Activated CD4-positive, alpha-beta T cell treated with anti-CD3 and anti-CD28 coated beads, Interleukin-2, amount 50 U/mL, for 48 hours (primary cell): ENCODE measurements at places on chromosomes 7 and 10.
A peak's percentile ranks its signal among the peaks of the same experiment; 100 is the strongest.

GRCh38 chr7:155833651-155834050 is 21.4 kb upstream of the SHH start:
- no peak for DNase-seq

- no peak for DNase-seq
Measured at GRCh38 chr10:97825020-97825760, 24.5 kb upstream of the GOLGA7B start.

DNA sequence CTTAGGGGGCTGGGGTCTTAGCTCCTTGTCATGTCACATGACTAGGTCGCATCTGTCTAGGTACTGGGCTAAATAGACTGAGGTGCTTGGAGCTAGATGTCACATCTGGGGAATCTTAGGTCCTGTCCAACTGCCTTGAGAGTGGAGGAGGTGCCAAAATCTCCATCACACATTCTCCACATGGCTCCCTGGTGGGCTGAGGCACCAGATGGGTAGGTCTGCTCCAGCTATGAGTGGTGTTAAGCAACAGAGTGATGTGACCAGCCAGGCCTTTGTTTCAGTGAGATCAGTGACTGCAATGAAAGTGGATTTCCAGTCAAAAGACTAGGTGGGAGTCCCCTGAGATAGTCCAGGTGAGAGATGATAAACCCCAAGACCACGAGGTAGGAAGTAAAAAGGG is 251.8 kb downstream of the BMPER start:
- DNase-seq, result no peak

- no peak for DNase-seq
Measured at GRCh38 chr7:100120733-100121036, 1.3 kb downstream of the CNPY4 start.

DNA sequence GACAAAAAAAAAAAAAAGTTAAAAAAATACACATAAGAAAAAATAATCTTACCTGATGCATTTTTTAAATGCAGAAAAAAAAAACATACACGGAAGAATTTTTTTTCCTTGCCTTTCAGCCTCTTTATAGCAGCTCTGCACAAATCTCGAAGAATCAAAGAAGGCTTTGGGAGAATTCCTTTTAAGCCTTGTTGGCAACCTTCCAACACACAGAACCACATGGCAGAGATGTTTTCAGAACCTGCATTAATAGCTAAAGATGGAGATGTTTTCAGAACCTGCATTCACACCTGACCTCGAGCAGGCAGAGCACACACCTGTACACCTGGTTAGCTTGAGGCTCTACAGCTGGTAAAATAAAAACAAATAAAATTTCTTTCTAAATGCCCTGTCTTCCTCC is 65.6 kb downstream of the DOCK4 start:
- DNase-seq, result no peak

DNA sequence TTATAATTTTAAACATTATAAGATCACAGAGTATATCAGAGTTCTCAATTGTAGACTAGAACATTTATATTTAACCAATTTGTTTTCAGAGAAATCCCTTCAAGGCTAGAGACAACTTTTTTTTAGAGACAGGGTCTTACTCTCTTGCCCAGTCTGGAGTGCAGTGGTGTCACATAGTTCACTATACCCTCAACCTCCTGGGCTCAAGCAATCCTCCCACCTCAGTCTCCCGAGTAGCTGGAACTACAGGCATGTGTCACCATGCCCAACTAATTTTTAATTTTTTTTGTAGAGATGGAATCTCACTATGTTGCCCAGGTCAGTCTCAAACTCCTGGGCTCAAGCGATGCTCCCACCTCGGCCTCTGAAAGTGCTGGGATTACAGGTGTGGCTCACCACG is 15.3 kb downstream of the UCMA start:
- DNase-seq, result no peak

DNA sequence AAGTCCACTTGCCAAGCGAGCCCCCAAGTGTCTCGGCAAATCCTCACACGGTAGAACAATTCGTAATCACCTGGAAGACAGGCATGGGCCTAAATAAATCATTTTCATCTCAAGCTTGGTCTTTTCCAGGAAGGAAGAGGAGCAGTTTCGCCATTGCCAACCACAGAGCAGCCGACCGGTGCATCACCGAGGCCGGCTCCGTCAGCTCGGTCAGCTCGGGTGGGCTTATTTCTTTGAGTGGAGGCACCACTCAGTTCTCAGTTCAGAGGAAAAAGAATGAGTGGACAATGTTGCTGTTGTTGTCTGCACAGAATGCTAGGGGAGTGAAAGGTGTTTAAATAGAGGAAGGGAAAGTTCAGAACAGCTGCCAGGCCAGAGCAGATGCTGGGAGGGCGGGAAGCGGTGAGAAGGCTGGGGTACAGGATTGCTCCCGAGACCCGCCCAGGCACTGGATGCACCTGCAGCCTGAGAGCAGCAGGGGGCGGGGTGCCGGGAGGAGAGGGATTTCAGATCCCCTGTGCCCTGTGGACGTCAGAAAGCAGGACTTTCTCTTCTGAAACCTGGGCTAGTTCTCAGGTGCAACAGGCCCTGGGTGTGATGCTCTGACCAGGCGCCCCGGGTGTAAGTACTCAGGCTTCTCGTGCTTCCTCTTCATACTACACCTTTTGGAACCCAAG is 17.7 kb upstream of the IGFBP3 start:
- no peak for DNase-seq

- DNase-seq, result peak; percentile 37
Measured at GRCh38 chr7:155280446-155281397, 17.0 kb upstream of the INSIG1 start.

GRCh38 chr10:126683466-126683865 is 13.0 kb upstream of the C10orf90 start:
- DNase-seq, result no peak

GRCh38 chr7:99399597-99399996 is 8.8 kb downstream of the PDAP1 start:
- DNase-seq, result no peak

- no peak for DNase-seq
Measured at GRCh38 chr7:132572526-132572925, 3.7 kb downstream of the PLXNA4 start.

DNA sequence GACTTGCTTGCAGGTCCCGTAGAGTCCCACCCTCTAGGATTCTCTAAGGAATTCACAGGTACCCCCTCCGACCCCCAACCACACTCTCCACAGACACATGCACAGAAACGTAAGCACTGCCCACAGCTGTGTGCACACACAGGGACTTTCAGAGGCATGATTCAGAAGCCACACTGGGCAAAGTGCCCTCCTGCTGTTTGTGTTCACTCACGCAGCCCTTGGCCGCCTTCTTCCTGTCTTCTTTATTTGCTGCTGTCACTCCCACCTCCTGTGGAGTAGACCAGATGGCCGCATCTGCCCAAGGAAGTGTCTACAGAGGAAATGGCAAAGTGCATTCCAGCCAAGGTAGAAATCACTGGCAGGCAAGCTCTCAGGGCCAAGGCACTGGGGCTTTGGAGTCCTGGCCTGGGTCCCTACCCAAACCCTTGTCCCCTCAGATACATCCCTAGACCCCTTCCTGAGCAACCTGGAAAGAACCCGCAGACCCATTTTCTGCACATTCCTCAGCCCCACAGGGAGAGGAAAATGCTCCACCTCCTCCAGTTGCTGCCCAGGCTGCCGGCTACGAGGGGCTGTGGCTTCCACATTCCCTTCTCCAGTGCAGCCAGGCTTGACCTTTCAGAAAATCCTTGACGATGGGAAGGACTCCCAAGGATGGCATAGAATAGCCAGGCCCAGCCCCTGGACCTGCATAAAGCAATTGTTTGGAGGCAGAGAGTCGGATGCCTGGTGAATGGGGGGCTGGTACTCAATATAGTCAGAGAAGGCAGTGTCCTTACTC is 21.6 kb upstream of the GIMAP8 start:
- peak; percentile 35 for DNase-seq

DNA sequence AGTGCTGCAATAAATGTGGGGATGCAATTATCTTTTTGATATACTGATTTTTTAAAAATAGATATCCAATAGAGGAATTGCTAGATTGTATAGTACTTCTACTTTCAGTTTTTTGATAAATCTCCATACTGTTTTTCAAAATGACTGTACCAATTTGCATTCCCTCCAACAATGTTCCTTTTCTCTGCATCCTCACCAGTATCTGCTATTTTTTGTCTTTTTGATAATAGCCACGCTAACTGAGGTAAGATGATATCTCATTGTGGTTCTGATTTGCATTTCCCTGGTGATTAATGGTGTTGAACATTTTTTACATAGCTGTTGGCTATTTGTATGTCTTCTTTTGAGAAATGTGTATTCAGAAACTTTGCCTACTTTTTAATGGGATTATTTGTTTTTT is 217.7 kb upstream of the MTPN start:
- no peak for DNase-seq

- no peak for DNase-seq
Measured at GRCh38 chr10:78286186-78286585, 252.5 kb downstream of the RPS24 start.

- DNase-seq, result no peak
Measured at GRCh38 chr10:119693262-119693957, 32.4 kb upstream of the INPP5F start.

GRCh38 chr7:66306243-66306642 is 101.1 kb downstream of the TPST1 start:
- DNase-seq, result no peak

DNA sequence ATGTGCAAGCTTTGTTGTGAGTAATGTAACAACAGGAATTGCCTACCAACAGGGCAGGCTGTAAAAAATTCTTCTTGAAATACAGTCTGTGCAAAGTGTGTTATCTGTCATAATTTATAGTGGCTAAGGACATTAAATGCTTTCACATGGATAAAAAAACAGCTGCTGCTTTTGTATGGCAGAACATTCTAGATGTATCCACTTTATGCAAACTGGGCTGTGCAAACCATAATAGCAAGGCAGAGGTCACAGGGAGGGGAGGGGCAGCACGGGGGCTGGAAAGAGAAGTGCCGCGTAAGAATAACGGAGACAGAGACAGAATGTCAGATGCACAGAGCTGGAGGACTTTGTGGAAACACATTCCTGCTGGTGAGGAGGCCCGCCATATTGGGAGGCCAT is 86.1 kb downstream of the VOPP1 start:
- DNase-seq, result no peak

GRCh38 chr10:11024596-11024995 is 6.9 kb downstream of the CELF2 start:
- no peak for DNase-seq

- DNase-seq, result no peak
Measured at GRCh38 chr7:113804475-113805095, 114.2 kb downstream of the PPP1R3A start.

DNA sequence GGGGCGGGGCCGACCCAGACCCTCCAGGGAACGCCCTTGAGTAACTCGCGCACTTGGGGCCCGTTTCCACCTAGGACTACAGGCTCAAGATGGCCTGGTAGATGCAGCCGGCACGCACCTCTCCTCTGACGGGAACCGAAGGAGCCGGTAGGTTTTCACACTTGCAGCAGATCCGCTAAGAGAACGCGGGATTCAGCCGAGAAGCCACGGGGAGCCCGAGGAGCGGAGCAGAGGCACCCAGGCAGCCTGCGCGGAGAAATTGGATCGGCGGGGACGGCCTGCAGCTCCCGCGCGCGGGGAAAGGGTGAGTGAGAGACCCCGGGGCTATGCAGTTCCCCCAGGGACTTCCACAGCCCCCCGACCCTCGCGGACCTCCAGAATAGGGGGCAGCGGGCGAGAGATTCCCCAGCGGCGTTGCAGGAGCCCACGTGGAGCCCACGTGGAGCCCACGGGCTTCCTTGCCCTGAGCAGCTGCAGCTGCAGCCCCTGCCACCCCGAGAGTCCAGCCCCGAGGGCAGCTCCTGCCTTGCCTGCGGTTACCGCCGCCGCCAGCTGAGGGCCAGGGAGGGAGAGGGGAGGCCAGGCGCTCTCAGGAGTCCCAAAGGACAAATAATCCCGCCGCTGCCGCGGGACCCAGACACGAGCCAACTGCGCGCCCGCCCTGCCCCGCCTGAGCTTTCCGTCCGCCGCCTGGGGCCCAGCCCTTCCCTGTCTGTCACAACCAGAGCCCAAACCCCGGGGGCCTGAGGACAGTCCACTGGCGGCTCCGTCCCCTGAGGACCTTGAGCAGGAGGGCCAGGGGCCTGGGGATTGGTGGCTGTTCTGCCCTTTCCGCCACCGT is 13.1 kb downstream of the IFT22 start:
- peak; percentile 66 for DNase-seq

- DNase-seq, result no peak
Measured at GRCh38 chr7:104818961-104819880, 194.8 kb upstream of the KMT2E start.

- DNase-seq, result no peak
Measured at GRCh38 chr7:46610746-46611145, 689.7 kb upstream of the IGFBP3 start.

GRCh38 chr10:4013651-4014121 is 228.7 kb upstream of the KLF6 start:
- peak; percentile 80 for DNase-seq

DNA sequence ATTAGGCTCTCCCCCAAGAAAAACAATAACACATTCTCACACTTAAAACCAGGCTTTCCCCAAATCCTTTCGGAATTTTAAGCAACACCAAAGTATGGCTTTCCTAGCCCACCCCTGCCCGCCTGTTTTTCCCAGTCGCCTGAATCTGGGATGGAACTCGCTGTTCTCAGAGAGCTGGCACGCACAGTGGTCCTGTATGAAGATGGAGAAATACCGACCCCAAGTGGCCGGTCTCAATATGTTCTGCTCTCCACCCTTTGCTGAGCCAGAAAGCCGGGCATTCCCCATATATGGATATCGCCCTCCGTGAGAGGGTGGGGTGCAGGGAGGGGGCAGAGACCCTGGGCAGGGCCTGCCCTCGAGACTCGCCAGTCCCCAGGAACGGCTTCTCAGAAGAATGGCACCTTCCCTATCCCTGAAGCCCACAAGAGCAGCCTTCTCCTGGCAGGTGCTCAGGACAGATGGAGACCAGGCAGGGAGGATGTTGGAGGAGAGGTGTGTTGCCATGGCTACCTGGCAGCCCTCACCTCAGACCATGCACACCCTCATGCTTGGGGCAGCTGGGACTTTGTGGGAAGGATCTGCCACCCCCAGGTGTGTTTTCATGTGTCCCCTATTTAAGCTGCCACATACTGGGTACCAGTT is 3.4 kb downstream of the TACR2 start:
- no peak for DNase-seq

GRCh38 chr10:25028711-25029110 is 12.3 kb downstream of the THNSL1 start:
- DNase-seq, result no peak

DNA sequence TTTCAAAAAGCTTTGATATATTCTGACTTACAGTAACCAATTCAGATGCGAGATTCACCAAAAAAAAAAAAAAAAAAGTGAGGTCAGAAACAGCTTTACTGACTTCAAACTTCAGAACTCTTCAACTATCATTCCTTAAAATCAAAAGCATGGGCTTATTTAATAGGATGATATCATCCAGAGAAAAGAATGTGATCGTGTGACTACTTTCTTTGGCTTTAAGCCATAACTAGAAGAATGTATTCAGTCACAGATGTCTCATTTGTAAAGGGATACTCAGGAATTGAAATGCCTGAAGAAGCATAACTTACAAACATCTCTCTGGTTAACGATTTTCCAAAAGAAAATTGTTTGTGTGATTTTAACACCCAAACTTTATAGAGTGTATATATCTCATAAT is 11.5 kb downstream of the TPK1 start:
- no peak for DNase-seq

- DNase-seq, result no peak
Measured at GRCh38 chr7:78141522-78142281, 343.1 kb downstream of the PHTF2 start.
